ENCODE measurements at places on chromosomes 11 and 22.
A peak's percentile ranks its signal among the peaks of the same experiment; 100 is the strongest.

- DNase-seq: no peak
Measured at GRCh38 chr11:67616431-67617242, 9.9 kb downstream of the NDUFV1 start.

DNA sequence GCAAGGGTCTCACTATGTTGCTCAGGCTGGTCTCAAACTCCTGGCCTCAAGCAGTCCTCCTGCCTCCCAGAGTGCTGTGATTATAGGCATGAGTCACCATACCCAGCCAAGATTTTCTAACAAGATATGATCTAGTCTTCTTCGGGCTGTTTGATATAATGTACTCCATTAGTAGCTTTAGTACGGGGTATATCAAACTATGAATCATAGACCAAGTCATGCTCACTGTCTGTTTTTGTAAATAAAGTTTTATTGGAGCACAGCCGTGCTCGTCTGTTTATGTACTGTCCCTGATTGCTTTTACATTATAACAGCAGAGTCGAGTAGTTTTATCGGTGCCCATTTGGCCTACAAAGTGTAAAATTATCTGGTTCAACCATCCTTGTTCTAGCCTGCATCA, 43.9 kb upstream of the GRIK4 start:
- DNase-seq: no peak

DNA sequence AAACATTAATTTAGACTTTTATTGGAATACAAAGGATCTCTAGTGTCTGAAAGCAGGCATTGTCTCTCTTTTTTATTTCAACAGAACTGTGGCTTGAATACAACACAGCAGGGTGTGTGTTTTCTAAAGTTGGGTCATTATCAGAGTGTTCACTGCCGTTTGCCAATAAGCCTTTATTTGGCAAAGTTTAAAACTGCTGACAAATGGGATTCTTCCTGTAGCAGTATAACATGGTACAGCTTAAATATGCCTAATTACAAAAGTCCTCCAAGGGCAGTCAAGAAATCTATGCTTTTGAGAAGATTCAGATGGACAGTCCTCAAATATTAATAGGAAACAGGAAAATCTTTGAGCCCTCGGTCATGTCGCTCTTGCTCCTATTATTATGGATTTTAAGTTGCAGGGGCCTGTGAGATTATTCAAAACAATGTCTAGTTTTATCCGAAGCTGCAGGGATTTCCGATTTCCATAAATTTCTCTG, 199.9 kb downstream of the MAML2 start:
- no peak for DNase-seq

- no peak for DNase-seq
Measured at GRCh38 chr11:13321431-13321830, 43.8 kb downstream of the BMAL1 start.

DNA sequence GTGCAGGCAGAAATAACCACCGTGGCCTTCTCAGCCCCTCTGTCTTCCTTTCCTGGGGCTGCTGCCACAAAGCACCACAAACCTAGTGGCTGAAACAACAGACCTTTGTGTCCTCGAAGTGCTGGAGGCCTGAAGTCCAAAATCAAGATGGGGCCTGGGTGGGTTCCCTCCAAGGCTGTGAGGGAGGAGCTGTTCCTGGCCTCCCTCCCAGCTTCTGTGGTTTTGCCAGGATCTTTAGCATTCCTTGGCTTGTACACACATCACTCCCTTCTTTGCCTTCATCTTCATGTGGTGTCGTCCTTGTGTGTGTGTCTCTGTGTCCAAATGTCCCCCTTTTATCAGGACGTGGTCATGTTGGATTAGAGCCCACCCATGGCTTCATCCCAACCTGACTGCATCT, 29.0 kb upstream of the PARVG start:
- DNase-seq: no peak

DNA sequence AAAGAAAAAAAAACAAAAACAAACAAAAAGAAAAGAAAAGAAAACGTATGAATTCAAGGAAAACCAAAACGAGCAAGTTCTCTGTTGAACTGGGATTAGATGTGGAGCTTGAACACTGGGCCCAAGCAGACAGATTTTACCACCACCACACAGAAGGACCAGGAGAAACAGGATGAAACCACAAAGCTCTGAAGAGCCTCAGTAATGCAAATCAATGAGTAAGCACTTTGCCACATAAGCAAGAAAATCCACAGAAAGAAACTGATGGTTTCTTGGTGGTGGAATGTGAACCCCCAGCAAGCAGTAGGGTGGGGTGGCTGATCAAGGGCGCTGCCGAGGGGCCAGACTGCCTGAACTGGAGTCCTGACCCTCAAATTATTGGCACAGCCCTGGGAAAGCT, 50.9 kb upstream of the NFRKB start:
- DNase-seq: no peak

GRCh38 chr11:61961570-61962212, 5.7 kb downstream of the FTH1 start:
- no peak for DNase-seq

GRCh38 chr22:42170946-42171345, 40.3 kb upstream of the CYP2D6 start:
- no peak for DNase-seq

- DNase-seq: no peak
Measured at GRCh38 chr11:69196783-69197169, 41.0 kb downstream of the SMIM38 start.

DNA sequence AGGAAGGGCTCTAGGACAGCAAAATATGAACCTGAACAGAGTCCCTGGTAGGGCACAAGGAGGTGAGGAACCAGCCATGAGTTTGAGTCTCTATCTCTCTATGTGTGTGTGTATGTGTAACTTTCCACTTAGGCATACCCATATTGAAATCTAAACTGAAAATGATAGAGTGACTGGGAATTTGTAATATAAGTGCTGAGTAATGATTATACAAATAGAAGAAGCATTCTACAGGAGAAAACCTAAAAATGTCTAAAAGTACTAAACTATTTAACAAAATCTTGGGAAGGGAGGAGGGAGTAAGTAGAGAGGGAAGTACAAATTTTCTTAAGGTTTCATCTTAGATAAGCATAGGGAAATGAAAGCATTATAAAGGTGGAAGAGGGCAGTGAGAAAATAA, 97.1 kb upstream of the ZC3H12C start:
- DNase-seq: no peak

DNA sequence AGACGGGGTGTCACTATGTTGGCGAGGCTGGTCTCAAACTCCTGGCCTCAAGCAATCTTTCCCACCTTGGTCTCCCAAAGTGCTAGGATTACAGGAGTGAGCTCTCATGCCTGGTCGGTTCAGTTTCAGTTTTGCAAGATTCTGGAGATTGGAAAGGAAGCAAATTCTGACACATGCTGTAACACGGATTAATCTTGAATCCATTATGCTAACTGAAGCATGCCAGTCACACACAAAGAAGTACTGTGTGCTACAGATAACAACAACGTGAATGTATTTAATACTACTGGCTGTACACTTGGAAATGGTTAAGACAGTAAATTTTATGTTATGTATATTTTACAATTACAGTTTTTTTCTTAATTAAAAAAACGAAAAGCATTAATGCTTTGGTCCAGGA, 107.6 kb downstream of the MED15 start:
- no peak for DNase-seq

- no peak for DNase-seq
Measured at GRCh38 chr22:25896592-25896991, 154.6 kb downstream of the MYO18B start.

DNA sequence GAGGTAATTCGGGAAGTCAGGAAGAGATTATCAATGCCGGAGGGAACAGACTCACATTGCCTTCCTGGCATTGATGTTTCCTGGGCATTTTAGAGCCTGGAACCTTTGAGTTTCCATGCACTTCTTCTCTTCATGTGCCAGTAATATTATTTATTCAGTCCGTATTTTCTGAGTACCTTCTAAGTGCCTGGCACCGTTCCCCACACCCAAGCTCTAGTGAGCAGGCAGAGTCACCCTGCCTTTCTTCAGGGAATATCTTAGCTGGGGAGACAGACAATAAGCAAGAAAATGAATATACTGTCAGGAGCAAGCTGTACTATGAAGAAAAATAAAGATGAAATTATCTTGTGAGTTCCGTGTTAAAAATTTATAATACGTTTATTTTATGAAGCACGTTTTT, 136.2 kb upstream of the SEZ6L start:
- DNase-seq: no peak

DNA sequence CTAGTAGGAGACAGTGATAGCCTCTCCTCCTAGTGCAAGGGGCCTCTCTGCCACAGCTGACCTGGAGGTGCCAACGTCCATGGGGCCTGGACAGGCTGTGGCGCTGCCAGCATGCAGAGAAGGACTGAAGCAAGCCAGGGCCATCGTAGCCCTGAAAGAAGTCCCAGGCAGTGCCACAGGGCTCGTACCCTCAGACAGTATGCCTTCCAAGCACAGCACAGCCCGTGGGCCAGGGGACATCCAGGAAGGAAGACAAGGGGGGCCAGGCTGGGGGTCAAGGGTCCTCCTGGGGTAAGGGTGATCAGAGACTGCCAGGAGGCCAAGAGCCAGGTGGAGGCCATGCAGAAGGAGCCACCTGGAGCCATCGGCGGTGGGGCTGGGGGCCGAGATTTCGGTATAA, 20.4 kb upstream of the MOB2 start:
- DNase-seq: no peak

GRCh38 chr11:64095273-64095817, 59.6 kb downstream of the FLRT1 start:
- no peak for DNase-seq

GRCh38 chr11:16395601-16396000, 39.3 kb upstream of the SOX6 start:
- DNase-seq: no peak

DNA sequence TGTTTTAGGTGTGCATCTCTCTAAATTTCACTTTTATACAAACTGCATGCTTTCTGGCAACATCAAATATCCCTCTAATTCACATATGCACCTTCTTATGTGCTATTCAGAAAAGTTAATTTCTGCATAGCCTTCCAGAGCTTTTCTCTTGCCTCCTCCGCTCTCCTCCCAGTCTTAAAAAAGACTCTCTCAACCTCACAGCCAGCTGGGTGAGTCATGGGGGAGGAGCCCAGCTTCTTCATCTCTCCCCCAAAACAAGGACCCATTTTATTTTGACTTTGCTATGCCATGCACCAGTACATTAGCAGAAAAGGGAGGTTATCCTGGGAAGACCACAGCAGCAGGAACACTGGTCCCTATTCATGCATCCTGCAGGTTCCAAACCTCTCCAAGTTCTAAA, 234.4 kb downstream of the KCNA4 start:
- DNase-seq: no peak

- no peak for DNase-seq
Measured at GRCh38 chr11:1927026-1927847, 7.7 kb downstream of the TNNT3 start.

GRCh38 chr22:44362249-44363012, 49.7 kb upstream of the SHISAL1 start:
- DNase-seq: no peak

- DNase-seq: no peak
Measured at GRCh38 chr22:25167834-25168601, 31.6 kb upstream of the CRYBB3 start.

- peak; percentile 67 for DNase-seq
Measured at GRCh38 chr11:123381817-123382554, 48.1 kb upstream of the GRAMD1B start.

DNA sequence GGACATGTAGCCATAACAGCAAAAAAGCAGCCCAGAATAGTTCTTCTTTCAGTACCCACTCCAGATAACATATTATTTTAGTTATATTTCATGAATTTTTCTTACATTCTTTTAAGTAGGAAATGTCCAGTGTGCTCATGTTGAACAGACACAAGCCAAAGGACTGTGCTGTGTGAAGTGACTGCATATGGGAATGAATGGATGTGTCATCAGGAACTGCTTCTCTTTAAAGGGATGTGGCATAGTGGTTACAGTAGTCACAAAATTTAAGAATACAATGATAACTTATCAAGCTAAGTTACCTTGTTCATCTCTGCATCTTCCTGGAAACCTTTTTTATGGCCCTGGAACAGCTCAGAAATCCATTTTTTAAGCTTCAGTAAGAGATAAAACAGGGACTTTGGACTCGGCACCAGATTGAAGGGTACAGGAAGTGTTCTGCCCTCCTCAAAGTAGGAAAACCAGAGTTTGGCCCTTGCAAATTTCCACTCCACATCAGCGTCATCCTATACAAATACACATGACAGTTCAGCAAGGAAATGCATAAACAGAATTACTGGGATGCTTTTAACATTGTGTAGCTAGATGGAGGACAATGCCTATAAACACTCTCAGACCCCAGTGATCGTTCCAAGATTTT, 112.8 kb downstream of the TRPC6 start:
- DNase-seq: no peak

GRCh38 chr22:37148031-37148651, 1.6 kb downstream of the IL2RB start:
- peak; percentile 54 for DNase-seq

- no peak for DNase-seq
Measured at GRCh38 chr22:25045159-25045558, 92.6 kb downstream of the KIAA1671 start.

- DNase-seq: no peak
Measured at GRCh38 chr11:75422248-75423231, 10.5 kb downstream of the KLHL35 start.

DNA sequence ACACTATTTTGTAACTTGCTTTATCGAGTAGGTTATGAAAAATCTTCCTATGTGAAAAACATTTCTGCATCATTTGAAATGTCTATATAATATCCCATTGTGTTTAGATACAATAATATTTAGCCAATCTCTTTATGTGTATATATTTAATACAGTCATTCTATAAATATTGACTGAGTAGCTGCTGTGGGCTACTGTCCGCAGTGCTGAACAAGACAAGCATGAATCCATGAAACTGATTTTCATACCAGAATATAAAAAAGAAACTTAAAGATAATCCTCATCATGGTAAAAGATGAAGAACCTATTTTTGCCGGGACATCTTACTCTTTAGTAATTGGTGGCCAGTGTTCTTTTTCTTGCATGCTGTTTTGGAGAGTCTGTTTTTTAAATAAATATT, 3.6 kb downstream of the PPARA start:
- no peak for DNase-seq

- DNase-seq: no peak
Measured at GRCh38 chr22:37235897-37236607, 8.0 kb downstream of the RAC2 start.

DNA sequence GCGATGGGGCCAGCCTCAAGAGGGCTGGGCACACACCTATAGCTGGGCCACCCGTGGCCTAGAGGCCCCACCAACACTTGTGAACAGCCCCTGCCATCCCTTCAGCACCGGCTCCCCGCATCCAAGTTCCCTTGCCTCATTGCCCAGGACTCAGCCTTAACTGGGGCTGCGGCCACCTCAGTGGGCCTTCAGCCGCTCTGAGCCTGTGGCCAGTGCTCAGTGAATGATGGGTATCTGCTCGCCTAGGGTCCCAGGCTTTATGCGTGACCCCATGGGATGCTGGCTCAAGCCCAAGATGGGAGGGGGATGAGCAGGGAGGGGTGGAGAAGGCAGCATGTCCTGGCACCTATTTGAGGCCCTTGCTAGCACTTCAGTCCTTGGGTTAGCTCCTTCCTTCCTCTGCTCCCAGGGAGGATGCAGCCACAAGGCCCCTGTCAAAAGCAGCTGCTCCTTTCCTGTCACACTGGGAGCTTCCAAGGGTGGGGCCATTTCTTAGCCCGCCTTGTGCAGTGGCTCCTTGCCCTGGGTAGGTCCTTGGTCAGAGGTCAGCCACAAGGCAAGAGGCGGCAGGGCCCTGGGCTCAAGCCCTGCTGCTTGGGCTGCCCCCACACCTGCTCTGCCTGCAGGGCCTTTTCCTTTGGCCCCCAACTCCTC, 31.8 kb downstream of the GNAZ start:
- no peak for DNase-seq

Data from activated CD8-positive, alpha-beta T cell treated with anti-CD3 and anti-CD28 coated beads, Interleukin-2, amount 10 ng/mL, durations not matched to agents 7 days and 5 days (primary cell).